ENCODE measurements at places on chromosomes 3 and 15. TPM values are rescaled to one million over a fixed set of nuclear protein-coding genes. Genes with fewer than 3 reads are reported as not detected.

Gene TEX9
- total RNA-seq: under 0.01 TPM

Gene EOMES
- not detected for total RNA-seq

Gene GOLGA6L10
- 0.44 TPM for total RNA-seq

Gene ZNF770
- 15.7 TPM for total RNA-seq

Gene CTXN2
- not detected for total RNA-seq

Gene CMTM8
- total RNA-seq: 1.6 TPM

Gene A4GNT
- total RNA-seq: not detected

Gene USP13
- 37.5 TPM for total RNA-seq

Gene LRRC31
- not detected for total RNA-seq

Gene PPM1L
- total RNA-seq: 0.99 TPM

Gene SLC15A2
- 0.20 TPM for total RNA-seq

Gene WWTR1
- 142 TPM for total RNA-seq

Gene ANKUB1
- not detected for total RNA-seq

Gene GOLGA6D
- not detected for total RNA-seq

Gene NMNAT3
- 0.87 TPM for total RNA-seq

Gene CCR9
- not detected for total RNA-seq

Gene C15orf39
- 3.6 TPM for total RNA-seq

Gene SPRED1
- total RNA-seq: 13.9 TPM

Gene ZNF660
- 0.22 TPM for total RNA-seq

Gene RRP9
- 11.1 TPM for total RNA-seq

Gene MASP1
- total RNA-seq: 0.40 TPM

Gene SEMA3F
- 16.1 TPM for total RNA-seq

Gene STAB1
- total RNA-seq: 136 TPM

Gene CLDN11
- total RNA-seq: 27.6 TPM

Gene RCCD1
- 3.3 TPM for total RNA-seq

Gene LRRC3B
- total RNA-seq: not detected

Gene CILP
- not detected for total RNA-seq

Gene ARL8B
- total RNA-seq: 39.0 TPM

Gene PCLAF
- total RNA-seq: 21.1 TPM

Gene IGF2BP2
- total RNA-seq: 19.0 TPM

Gene ATP2B2
- total RNA-seq: not detected

Gene CORO2B
- total RNA-seq: 1.3 TPM

Gene HCN4
- not detected for total RNA-seq

Gene ZBBX
- total RNA-seq: not detected

Gene AQP9
- not detected for total RNA-seq

Gene SIN3A
- 18.3 TPM for total RNA-seq

Gene ENTPD3
- total RNA-seq: not detected

Gene WDR72
- total RNA-seq: not detected

Gene STARD9
- 9.3 TPM for total RNA-seq

Gene PLCB2
- total RNA-seq: under 0.01 TPM

Gene SEMA5B
- under 0.01 TPM for total RNA-seq

Gene EHD4
- total RNA-seq: 54.6 TPM

Gene UQCRC1
- 249 TPM for total RNA-seq

Gene IL12A
- 0.44 TPM for total RNA-seq

Measured in lung microvascular endothelial cell (primary cell).